ENCODE measurements at places on chromosomes 11 and 22.

DNA sequence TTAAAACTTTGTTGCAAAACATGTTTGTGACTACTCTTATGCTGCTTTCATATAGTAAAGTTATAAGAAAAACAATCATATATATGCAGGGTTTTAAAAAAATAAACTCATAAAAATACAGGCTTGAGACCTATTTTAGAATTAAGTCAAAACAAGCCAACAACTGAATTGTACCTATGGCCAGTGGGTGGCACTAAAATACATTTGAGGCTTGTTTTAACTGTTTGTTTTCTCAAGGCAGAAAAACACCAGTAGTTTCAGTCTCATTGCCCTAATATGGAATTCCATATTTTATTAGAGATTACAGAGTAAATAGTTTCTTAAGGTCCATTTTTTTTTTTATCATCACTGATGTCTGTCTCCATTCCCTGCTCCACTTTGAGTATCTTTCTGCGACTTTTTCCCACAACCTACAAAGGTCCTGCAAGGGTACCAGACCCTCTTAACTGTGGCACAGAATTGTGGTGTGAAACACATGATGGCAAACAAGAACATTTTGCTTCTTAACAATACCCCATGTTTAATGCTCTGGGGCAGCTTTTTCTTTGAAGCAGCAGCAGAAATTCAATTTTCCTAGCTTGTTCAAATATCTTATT is 8.5 kb upstream of the CCDC89 start:
- DNase-seq = no peak

GRCh38 chr22:44412136-44412731 is 85.8 kb downstream of the RTL6 start:
- DNase-seq = no peak

DNA sequence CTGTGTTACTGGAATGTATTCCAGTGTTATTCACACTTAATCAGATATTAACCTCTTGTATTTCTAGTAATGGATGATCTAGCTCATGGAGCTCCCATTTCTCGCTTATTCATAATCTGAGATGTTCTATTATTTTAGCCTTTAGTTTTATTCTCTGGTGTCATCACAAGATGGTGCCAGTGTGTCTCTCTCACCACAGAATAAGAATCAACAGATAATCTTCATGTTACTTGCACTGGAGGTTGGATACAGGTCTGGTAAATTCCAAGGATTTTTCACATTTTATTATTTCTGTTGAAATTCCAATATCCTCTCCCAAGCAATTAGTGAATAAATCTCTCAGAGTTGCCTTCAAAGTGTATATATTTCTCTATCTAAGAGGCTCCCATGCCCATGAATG is 74.6 kb downstream of the CASP12 start:
- no peak for DNase-seq

- DNase-seq = no peak
Observed at GRCh38 chr22:44931077-44931540, 78.7 kb downstream of the PHF21B start.

DNA sequence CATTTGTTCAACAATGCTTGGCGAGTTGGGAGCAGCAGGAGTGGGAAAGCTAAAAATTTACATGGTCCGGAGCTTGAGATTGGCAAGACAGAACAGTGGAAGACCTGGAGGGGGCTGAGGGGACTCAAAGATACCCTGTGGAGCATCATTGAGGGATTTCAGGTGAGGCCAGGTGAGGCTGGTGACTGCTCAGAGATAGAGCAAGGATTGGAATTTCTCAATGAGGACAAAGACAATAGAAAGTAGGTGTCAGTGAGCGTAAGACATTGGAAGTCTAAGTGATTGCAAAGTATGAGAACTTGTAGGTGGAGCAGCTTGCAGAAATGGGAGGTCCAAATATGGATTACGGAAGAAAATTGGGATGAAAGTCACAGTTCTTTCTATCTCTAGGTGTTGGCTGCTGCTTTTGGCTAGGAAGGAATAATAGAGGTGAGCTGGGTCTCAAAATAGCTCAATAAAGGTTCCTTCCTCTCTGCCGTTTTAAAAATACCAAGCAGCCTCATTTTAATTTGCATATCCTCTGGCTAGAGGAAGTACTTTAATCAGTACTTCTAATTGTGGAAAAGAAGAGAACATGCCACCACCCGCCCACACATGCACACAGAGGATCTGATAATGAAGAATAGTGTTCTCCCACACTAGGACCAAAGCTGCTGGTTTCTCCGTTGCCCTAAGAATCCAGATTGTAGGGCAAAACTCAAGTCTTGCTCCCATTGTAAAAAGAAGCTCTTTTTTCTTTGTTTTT is 41.8 kb upstream of the SORL1-AS1 start:
- peak; percentile 59 for DNase-seq

DNA sequence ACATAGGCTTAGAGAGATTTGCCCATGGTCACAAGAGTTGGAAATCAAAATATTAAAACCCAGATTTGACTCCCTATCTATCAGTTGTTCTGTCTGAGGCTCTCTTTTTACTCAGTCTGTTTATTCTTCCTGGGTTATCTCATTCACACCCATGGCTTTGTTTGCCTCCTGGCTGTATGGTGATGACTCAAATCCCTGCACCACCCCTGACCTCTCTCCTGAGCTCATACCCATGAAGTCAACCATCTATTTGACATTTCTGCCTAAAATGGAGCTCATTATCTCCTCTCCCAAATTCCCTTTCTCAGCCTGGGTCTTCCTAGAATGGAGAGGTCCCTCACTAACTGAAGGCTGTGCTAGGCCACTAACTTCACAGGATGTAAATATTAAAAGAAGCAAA is 27.8 kb upstream of the CCDC134 start:
- DNase-seq = no peak

DNA sequence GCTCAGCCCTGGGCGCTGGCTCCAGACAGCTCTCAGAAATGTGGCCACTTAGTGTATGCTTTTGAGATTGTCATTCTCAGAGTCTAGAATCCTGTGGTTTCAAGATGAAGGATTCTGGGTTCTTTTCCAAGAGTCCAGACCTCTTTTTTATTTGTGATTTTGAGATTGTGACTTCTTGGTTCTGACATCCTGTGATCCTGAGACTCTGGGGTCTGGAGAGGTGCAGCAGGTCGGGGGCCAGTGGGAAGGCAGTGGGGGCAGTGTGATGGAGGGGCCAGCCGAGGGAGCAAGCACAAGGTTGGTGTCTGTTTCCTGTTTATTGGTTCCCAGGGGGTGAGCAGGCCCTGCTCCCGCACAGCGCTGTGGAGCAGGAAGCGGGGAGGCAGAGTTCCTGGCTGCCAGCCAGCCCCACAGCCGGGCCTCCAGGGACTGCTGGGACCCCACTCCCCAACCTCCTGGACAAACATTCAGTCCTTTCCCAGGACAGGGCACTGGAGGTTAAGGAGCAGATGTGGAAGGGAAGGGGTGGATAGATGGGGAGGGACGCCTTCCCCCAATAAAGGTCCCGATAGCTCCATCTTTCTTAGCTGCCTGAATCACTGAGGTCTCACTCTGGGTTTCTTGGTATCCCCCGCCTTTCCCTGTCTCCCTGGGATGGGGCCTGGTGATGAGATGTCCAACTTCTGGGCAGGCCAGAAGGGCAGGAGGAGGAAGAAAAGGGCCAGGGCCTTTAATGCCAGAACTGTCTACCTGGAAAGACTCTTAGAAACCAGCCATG is 13.7 kb downstream of the ARHGEF17 start:
- no peak for DNase-seq

DNA sequence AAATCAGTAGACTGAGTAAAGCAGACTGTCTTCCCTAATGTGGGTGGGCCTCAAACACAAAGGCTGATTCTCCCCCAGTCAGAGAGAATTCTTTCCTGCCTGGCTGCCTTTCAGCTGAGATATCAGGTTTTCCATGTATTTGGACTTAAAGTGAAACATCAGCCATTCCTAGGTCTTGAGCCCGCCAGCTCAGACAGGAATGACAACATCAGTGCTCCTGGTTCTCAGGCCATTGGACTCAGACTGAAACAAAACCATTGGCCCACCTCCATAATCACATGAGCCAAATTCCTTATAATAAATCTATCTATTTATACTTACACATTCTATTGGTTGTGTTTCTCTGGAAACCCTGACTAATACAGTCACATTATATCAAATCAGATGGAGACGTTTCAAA is 56.7 kb upstream of the CLPB start:
- DNase-seq = no peak

GRCh38 chr11:69309631-69310280 is 15.8 kb downstream of the MYEOV start:
- DNase-seq = no peak

Data from activated CD4-positive, alpha-beta T cell treated with anti-CD3 and anti-CD28 coated beads, Interleukin-2, amount 50 U/mL, for 4 hours (primary cell).